ENCODE measurements at places on chromosomes 6 and 20. TPM values are rescaled to one million over a fixed set of nuclear protein-coding genes. Genes with fewer than 3 reads are reported as not detected.
A peak's percentile ranks its signal among the peaks of the same experiment; 100 is the strongest.

DNA sequence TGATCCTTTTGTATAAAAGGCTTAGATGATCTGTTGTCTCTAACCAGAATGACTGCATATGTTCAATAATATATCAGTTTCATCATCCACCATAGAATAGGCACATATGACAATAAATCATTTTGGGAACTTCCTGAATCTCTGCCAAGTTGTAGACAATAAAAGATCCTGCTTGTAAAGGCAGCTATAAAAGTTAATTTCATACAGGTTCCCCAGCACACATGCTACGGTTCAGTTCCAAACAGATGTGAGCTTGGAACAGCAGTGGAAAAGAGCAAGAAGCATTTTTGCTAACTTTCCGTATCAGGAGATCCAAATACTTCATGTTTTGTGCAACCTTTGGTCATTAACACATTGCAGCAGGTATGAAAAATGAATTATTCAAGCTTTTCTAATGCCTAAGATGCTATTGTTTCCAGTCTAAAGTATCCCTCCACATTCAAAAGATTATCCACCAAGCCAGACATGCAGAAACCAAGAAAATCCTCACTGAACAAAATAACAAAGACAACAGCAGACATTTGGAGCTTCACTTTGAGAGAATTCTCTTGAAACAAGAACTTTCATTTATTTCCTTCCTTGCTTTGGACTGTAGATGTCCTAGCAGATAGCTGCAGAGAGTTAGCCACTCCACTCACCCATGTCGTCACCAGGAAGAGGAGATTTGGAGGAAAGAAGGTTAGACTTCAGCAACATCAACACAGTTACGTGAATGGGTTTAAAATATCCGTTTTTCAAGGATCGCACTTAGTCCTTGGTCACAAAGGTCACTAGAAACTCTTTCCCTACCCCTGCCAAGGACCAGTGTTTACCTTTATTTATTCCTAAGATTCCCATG is 453.5 kb upstream of the JARID2 start:
- no peaks in the 10 kb centered on the region for H3K36me3 ChIP-seq
- no peak overlapping the region for H3K27ac ChIP-seq
- H3K4me1 ChIP-seq: peaks cover 30% of the 10 kb centered on the region

GRCh38 chr6:7537565-7538174 is 3.8 kb upstream of the DSP start:
- H3K4me1 ChIP-seq: peaks cover 76% of the 10 kb centered on the region
- no peak overlapping the region for H3K4me3 ChIP-seq
- peaks cover 2% of the 10 kb centered on the region for H3K27me3 ChIP-seq
- peak overlapping the region; percentile 37 for H3K27ac ChIP-seq
- no peaks in the 10 kb centered on the region for H3K36me3 ChIP-seq

RSPO3 gene
- total RNA-seq: not detected

HLA-DMB gene
- not detected for total RNA-seq

GRCh38 chr20:31822421-31823330 is 3.5 kb downstream of the MYLK2 start:
- peaks cover 7% of the 10 kb centered on the region for H3K4me1 ChIP-seq
- H3K27me3 ChIP-seq: peaks cover 1% of the 10 kb centered on the region
- H3K27ac ChIP-seq: no peak overlapping the region
- H3K36me3 ChIP-seq: no peaks in the 10 kb centered on the region
- no peak overlapping the region for H3K4me3 ChIP-seq
- peak; percentile 71 for DNase-seq

SCGN gene
- total RNA-seq: not detected

DNA sequence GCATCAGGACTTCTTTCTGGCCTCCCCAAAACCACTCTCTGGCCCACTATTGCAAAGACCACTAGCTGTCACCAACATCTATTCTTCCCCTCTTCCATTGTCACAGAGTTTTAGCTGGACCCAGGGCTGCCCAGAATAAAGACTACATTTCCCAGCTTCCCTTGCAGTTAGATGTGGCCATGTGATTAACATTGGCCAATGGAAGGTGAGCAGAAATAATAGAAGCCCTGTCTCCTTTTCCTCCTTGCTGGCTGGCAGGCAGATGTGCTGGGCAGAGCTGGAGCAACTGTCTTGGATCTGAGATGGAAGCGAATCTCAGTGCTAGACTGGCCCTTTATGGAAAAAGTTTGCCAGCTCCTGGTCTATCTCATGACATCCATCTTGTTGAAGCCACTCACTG is 97.0 kb downstream of the KCNB1 start:
- no peak overlapping the region for H3K4me3 ChIP-seq
- H3K27me3 ChIP-seq: peaks cover 30% of the 10 kb centered on the region
- peak; percentile 33 for DNase-seq
- no peak overlapping the region for H3K27ac ChIP-seq
- no peaks in the 10 kb centered on the region for H3K36me3 ChIP-seq
- peaks cover 10% of the 10 kb centered on the region for H3K4me1 ChIP-seq

SLC13A3 gene
- total RNA-seq: 2.3 TPM

CRISP3 gene
- not detected for total RNA-seq

DNA sequence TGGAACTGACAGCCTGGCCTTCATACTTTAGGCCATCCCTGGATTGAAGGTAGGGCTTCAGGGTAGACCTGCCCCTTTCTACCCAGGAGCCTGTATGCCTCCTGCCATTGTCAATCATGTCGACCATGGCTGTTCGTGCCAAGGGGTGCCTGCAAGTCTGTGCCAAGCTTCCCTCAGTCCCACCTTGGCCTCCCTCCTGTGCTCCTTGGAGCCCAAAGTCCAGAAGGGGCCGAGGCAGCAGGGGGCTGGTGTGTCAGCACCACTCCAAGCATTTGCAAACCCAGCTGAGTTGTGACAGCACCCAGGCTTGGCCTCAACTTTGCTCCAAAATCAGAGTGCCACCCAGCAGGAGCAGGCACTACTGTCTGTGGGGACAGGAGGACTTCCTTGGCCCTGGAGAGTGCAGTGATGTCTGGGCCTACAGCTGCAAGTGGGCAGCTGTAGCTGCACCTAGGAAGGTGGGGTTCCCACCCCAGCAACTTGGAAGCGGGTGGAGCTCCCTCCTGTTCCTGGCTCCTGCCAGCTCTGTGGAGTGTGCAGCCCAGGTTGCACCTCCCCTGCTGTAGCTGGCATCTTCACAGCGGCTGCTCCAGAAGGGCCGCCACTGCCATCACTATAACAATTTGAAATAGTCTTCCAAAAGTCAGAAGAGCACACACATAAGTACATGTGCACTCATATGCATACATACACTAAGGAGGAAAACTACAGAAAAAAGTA is 1719.3 kb downstream of the HACE1 start:
- H3K27me3 ChIP-seq: no peaks in the 10 kb centered on the region
- no peaks in the 10 kb centered on the region for H3K4me1 ChIP-seq
- no peak for DNase-seq
- no peaks in the 10 kb centered on the region for H3K36me3 ChIP-seq

- no peaks in the 10 kb centered on the region for H3K36me3 ChIP-seq
- DNase-seq: no peak
- H3K27ac ChIP-seq: no peak overlapping the region
- H3K27me3 ChIP-seq: peaks cover 11% of the 10 kb centered on the region
- H3K4me1 ChIP-seq: peaks cover 22% of the 10 kb centered on the region
These were observed 4.9 kb upstream of the TEAD3 start for GRCh38 chr6:35501784-35502183.

DNA sequence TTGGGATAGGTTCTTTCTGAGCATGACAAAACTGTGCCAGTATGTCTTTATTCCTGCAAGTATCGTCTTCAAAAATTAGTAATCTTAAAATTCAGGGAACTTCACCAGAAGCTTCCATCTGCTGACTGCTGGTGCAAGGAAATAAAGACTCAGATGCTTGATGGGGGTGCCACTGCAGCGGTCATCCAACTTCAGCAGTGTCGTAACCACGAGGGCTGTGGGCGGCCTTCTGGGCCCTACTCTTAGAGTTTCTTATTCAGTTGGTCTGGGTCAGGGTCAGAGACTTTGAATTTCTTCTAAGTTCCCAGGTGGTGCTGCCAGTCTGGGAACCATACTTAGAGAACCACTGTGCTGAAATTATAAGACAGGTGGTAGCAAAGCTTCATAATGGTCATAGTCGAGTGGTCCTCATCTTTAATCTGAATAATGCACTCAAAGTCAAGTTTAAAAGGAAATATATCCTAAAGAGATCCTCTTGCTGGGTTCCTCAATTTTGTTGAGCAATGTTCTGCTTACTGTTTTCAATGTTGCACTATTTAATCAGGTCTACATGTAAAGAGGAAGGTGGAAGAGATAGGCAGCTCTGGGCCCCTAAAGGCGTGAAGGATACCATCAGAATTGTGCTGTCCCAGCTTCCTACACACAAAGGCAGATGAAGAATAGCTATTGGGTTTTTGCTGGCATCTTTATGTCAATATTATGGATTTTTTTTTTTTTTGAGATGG is 165.4 kb upstream of the GMDS start:
- peaks cover 8% of the 10 kb centered on the region for H3K27me3 ChIP-seq
- DNase-seq: no peak
- no peak overlapping the region for H3K4me3 ChIP-seq

SAMHD1 gene
- 21.2 TPM for total RNA-seq

GRCh38 chr6:159718634-159719033 is 8.7 kb upstream of the WTAP start:
- no peak for DNase-seq
- H3K27ac ChIP-seq: no peak overlapping the region
- H3K36me3 ChIP-seq: peaks cover 7% of the 10 kb centered on the region
- H3K4me3 ChIP-seq: no peak overlapping the region
- H3K27me3 ChIP-seq: no peaks in the 10 kb centered on the region

DNA sequence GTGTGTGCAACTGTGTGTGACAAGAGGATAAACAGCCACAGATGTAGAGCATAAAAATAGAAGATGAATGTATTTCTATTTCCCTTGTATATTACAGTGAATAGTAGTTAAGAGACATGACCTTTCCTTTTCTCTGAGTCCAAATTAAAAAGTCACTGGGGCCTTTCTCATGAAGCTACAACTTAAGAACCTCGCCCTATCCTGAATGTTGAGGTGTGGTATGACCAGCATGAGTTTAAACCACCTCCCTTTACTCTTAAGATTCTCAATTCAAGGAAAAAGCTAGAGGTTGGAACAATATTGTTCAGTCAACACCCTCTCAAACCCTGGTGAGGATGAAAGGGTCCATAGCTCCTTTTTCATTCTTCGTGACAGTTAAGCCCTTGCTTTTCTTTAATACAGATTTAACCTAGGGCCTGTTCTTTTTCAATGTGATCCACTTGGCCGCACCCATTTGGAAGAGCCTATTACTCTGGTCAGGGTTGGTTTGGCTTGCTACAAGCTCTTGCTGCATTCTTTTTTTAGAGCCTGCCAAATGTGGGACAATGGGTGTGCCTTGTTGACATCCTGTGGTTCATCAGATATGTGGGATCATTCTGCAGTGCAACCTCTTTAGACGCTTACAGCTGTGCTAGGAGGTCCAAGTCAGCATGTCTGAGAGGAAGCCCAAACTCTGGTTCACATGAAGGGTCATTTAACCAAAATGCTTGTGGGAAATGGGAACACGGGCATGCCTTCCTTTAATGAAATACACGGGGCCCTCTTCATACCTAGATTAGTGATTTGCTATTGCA is 290.0 kb downstream of the HAO1 start:
- no peak for DNase-seq
- H3K4me1 ChIP-seq: no peaks in the 10 kb centered on the region
- H3K27ac ChIP-seq: no peak overlapping the region
- no peaks in the 10 kb centered on the region for H3K36me3 ChIP-seq

GRCh38 chr6:131917318-131917717 is 33.9 kb downstream of the CCN2 start:
- H3K27me3 ChIP-seq: peaks cover 4% of the 10 kb centered on the region
- DNase-seq: peak; percentile 4
- H3K36me3 ChIP-seq: no peaks in the 10 kb centered on the region
- H3K27ac ChIP-seq: no peak overlapping the region
- peaks cover 41% of the 10 kb centered on the region for H3K4me1 ChIP-seq

VIP gene
- not detected for total RNA-seq

GRCh38 chr20:48920527-48921167 is 864 bp upstream of the ARFGEF2 start:
- peaks cover 8% of the 10 kb centered on the region for H3K27me3 ChIP-seq
- peak overlapping the region; percentile 91 for H3K4me3 ChIP-seq
- no peak for DNase-seq
- peak overlapping the region; percentile 92 for H3K27ac ChIP-seq

DNA sequence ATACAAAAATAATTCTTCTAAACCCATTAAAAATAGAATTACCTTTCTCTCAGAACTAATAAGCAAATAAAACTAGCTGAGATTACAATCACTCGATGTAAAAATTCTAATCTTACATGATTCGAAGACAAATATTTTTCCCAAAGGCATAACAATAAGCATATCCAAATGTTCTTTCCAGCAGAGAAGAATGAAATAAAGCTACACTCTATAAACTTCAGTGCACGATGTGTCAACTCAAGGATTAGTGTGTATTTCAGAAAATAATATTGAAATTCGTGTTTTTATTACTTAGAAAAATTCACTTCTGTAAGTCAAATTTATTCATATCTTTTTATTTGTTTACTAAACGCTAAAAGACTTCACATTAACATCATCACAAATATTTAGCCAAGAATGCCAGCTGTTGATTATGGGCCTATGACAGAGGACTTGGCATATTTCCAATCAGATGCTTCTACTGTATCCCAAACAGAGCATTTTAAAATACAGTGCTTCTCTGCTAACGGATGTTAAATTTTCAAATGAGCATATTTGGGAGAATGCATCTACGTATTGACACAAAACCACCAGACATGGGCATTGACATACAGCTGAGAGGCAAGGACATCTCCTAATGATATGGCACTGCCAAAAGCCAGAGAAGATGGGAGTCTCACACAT is 54.7 kb upstream of the PDE7B start:
- no peak for DNase-seq
- H3K27me3 ChIP-seq: no peaks in the 10 kb centered on the region
- H3K4me1 ChIP-seq: no peaks in the 10 kb centered on the region
- H3K36me3 ChIP-seq: no peaks in the 10 kb centered on the region
- H3K4me3 ChIP-seq: no peak overlapping the region
- H3K27ac ChIP-seq: no peak overlapping the region

GRCh38 chr6:119627908-119628669 is 278.5 kb upstream of the MAN1A1 start:
- H3K27ac ChIP-seq: no peak overlapping the region
- DNase-seq: no peak
- H3K4me1 ChIP-seq: peaks cover 11% of the 10 kb centered on the region
- no peak overlapping the region for H3K4me3 ChIP-seq

DNA sequence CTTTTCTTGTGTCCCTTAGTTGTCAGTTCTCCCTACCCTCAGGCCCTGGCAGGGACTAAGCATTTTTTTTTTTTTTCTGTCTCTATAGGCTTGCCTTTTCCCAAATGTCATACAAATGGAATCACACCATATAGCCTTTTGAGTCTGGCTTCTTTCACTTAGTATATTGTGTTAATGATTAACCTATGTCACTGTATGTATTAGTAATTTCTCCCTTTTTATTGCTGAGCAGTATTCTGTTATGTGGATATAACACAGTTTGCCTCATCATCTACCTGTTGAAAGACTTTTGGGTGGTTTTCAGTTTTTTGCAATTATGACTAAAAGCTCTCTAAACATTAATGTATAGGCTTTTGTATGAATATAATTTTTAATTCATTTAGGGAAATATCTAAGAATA is 16.0 kb upstream of the FBXO30 start:
- peaks cover 19% of the 10 kb centered on the region for H3K4me1 ChIP-seq
- H3K36me3 ChIP-seq: no peaks in the 10 kb centered on the region
- DNase-seq: no peak
- no peak overlapping the region for H3K4me3 ChIP-seq

DEFB125 gene
- total RNA-seq: not detected

SIRPB2 gene
- not detected for total RNA-seq

TSBP1 gene
- not detected for total RNA-seq

CPNE5 gene
- 0.17 TPM for total RNA-seq
